ENCODE measurements at places on chromosomes 3 and 15.

- no peak for DNase-seq
Measured at GRCh38 chr15:66711862-66712261, 9.8 kb downstream of the SMAD6 start.

- no peak for DNase-seq
Measured at GRCh38 chr3:10697918-10698317, 118.1 kb upstream of the SLC6A11 start.

DNA sequence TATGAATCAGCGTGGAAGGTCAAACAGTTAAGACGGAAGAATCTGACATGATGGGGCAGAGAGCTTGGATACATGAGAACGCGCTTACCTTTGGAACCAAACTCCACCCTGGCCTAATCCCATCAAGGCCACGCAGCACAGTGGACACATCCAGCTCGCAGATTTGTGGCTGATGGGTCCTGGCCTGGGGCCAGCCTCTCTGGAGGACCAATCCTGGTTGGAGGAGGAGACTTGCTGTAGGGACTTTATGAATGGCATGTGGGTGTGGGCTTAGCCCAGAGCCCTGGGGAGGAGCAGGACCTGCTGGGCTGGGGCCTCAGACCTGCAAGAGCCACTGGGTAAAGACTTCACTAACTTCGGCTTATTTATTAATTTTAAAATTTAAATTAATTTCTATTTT is 73.4 kb upstream of the ANKRD34C start:
- no peak for DNase-seq

DNA sequence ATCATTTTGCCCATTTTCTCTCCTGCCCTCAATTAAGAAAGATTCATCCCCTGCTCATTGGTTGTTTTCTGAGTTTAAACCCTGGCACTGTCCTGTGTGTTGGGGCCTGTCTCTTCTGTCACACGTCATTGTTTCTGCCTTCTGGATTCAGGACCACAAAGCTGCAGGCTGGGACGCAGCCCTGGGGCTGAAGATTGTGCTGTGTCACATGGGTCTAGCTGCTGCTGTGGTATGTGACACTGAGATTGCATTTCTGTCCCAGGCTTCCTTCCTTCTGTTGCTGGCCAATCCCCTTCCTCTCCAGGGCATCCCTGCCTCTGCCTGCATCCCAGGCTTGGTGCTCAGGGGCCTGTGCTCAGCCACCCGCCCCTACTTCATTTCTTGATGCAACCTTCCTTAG is 28.9 kb downstream of the INSYN1 start:
- DNase-seq, result no peak

GRCh38 chr3:195071011-195071728 is 199.8 kb downstream of the XXYLT1 start:
- no peak for DNase-seq

GRCh38 chr3:82082796-82083195 is 321.4 kb upstream of the GBE1 start:
- DNase-seq, result no peak

- no peak for DNase-seq
Measured at GRCh38 chr3:49378249-49378895, 20.2 kb upstream of the GPX1 start.

- no peak for DNase-seq
Measured at GRCh38 chr3:43330981-43331380, 44.6 kb downstream of the SNRK start.

- no peak for DNase-seq
Measured at GRCh38 chr3:45631486-45631885, 36.9 kb downstream of the LIMD1 start.

GRCh38 chr3:134205451-134205850 is 45.2 kb downstream of the RYK start:
- no peak for DNase-seq

DNA sequence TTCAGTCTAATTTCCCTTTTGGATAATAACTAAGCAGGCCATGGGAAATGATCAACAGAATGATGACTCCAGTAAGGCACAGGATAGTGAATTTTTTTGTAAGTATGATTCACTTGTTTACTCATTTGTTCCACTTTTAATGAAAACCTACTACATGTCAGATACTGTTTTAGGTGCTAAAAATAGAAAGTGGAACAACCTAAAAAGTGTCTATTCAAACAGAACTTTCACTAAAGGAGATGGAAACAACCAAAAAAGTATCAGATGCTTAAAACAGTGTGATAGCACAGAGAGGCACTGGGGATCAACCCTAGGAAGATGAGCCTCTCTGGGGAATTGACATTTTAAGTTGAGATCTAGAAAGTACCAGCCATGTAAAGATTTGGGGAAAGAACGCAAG is 11.1 kb downstream of the RYK start:
- DNase-seq, result no peak

DNA sequence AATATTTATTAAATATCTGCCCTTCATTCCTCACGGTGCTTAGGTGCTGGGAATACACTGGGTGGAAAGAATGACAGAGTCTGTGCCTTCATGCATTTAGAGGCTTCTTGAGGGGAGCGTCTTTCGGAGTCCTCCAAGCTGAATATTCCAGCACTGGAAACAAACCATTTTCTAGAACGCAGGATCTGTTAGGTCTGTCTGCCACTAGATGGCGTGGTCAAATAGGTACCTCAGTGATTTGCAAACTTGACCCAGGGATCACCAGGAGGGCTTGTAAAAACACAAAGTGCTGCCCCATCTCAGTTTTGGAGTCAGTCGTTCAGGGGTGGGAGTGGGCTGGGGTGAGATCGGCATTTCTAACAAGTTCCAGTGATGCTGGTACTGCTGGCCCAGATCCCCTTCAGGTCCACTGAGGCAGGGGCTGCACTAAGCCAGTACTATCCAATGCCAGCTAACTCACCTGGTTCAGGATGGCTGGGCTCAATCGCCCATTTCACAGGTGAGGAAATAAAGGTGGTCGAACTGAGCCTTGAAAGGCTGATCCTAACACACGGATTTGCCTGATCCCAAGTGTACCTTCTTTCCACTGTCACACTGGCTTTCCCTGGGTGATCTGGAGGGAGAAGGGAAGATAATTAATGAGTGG is 14.8 kb downstream of the ARNT2 start:
- no peak for DNase-seq

- DNase-seq, result no peak
Measured at GRCh38 chr15:41994171-41994650, 21.9 kb upstream of the EHD4 start.

DNA sequence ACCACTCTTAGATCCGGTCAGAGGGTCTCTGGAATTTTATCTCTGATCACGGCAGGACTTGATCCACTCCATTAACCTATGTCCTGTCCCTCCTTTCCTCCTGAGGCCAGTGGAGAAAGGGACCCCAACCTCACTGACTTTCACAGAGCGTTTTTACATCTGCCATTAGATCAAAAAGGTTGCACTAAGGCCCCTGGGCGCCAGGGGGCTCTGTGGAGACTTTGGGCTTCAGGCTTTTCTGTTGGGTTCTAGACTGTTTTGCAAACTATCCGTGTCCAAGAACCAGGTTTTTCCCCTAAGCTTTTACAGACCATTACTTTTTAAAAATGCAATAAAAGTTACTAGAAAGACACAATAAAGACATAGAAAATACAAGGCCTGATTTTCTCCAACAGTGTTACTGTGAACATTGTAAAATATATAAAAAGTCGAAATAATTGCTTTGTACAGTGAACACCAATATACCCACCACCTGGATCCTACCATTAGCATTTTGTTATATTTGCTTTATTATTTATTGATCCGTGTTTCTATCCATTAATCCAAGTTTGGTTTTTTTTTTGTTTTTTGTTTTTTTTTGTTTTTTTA is 159.7 kb downstream of the POLR2M start:
- peak; percentile 29 for DNase-seq

DNA sequence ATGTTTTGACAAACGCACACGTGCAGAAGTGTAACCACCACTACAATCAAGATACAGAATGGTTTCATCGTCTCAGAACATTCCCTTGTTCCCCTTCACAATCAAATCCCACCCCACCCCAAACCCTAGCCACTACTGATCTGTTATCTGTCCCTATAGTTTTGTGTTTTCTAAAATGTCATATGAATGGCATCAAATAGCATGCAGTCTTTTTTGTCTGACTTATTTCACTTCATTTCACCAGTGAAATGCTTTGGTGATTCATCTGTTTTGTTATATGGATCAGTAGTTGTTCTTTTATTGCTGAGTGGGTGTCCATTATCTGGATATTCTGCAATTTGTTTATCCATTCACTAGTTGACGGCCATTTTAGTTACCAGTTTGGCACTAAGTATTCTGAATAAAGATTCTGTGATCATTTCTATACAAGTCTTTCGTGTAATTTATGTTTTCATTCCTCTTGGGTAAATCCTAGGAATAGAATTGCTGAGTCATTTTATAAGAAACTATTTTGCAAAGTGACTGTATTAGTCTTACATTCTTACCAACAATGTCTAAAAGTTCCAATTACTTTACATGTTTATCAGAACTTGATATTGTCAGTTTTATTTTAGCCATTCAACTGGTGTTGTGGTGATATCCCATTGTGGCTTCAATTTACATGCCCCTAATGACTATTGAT is 232.8 kb downstream of the CLSTN2 start:
- no peak for DNase-seq

DNA sequence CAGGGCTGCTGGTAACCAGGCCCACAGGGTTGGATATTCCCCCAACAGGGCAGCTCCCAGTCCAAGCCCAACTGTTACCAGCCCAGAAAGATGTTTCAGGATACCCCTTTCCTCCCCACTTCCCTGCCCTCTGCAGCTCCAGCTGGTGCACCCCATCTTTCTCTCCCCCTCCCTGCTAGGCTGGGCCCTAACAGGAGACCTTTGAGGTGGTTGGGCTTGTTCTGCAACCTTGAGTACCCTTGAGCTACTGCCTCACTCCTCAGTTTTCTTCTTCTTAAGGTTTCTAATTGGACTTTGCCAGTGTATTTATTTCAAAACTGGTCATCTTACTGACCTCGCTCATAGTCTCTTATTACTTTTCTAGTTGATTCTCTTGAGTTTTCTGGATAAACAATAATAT is 16.9 kb upstream of the INSYN1 start:
- DNase-seq, result no peak

DNA sequence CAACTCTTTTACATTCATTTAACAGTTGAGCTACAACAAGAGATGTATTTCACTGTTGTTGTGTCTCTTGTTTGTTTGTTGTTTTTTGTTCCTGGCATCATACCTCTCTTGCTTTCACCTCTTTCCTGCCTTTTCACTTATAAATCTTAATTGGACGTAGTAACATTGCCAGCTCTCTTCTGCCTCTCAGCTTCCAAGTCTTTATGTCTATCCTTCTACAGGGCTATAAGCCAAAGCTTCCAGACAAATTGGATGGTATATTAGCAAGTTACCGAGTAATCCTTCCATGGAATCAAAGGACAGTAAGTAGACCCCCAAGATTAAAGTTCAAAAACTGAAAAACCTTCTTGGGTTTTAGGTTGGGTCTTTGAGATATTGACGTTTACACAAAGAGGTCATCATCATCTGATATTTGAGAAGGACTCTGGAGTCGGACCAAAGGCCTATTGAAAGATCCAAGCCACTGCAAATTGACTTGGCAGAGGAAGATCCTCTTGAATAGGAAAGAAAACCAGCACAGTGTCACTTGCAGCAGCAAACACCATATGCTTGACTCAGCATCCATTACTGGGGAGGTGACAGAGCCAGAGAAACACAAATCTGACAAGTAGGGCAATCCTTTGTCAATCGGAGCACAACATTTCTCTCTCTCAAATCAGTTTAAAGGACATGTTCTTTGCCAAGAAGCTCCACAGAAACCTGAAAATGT is 648.5 kb upstream of the NR2F2 start:
- DNase-seq, result no peak

Measured in progenitor cell of endocrine pancreas (in vitro differentiated cells).